ENCODE measurements at places on chromosomes 12 and 14. TPM values are rescaled to one million over a fixed set of nuclear protein-coding genes. Genes with fewer than 3 reads are reported as not detected.

The UBR7 gene
- 30.8 TPM for total RNA-seq

The C14orf132 gene
- 9.5 TPM for total RNA-seq

The VDR gene
- total RNA-seq = 4.8 TPM

The AKAP3 gene
- 0.44 TPM for total RNA-seq

The KRT3 gene
- not detected for total RNA-seq

The LGR5 gene
- 0.33 TPM for total RNA-seq

The ESRRB gene
- total RNA-seq = not detected

The IAPP gene
- total RNA-seq = not detected

The RAN gene
- 97.8 TPM for total RNA-seq

The TPPP2 gene
- not detected for total RNA-seq

The PLEKHG3 gene
- total RNA-seq = 12.6 TPM

The FOXG1 gene
- total RNA-seq = not detected

The GPD1 gene
- total RNA-seq = 1,589 TPM

The LRRC10 gene
- not detected for total RNA-seq
